ENCODE measurements at places on chromosomes 7 and 10.
A peak's percentile ranks its signal among the peaks of the same experiment; 100 is the strongest.

DNA sequence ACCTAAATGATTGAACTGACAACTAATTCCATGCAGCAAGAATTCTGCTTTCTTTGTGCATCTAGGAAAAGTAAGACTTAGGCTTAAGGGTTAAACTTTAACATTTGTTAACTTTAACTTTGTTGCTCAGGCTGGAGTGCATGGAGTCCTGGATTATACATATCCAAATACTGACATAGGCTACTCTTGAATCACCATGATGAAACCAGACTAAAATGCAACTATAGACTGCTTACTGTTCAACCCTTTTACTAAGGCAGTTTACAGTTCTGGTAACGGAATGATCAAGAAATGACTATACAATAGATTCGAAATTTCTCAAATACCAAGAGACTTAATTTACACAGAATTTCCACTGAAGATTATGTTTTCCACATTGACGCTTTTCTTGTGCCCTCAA, 52.0 kb downstream of the PUS7 start:
- DNase-seq: no peak

GRCh38 chr7:155372782-155373358, 75.2 kb downstream of the INSIG1 start:
- DNase-seq: no peak

- DNase-seq: no peak
These were observed 5.5 kb downstream of the USP6NL start for GRCh38 chr10:11605807-11606408.

GRCh38 chr10:126458466-126458865, 70.2 kb upstream of the ADAM12 start:
- DNase-seq: no peak

GRCh38 chr7:42986781-42987248, 54.6 kb downstream of the MRPL32 start:
- no peak for DNase-seq

DNA sequence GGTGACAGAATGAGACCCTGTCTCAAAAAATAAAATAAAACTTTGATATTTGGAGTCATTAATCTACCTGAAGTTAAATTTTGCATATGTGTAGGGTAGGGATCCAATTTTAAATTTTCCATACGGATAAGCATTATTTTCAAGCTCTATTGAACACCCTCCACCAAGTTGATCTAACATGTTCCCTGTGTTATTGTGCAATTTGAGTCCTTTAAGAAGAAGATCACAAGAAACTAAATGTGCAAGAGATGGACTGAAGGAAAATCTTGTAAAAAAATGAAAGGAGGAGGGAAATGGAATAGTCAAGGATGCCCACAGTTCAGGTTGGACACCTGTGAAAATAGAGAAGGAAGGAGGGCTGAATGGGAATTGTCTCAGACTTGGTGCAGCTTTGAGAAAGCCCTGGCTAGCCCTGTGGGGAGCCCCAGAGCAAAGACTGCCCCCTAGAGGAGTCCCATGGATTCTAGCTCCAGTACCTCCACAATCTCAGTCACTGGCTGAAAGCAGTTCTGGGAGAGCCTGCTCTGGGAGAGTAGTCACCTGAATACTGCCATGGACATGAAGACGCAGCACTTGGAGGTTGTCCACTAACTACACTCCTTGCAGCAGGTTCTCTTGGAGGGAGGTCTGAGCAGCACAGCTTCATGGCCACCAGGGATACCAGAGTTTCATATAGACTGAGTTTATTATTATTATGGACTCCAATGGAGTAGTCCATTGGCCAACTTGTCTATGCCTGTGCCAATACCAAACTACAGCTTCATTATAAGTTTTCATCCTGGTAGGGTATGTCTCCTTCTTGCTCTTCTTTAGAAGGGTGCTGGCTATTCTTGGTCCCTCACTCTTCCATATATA, 5.7 kb upstream of the TIAL1 start:
- DNase-seq: peak; percentile 22

- no peak for DNase-seq
These were observed 10.6 kb upstream of the UPP1 start for GRCh38 chr7:48078470-48078869.

DNA sequence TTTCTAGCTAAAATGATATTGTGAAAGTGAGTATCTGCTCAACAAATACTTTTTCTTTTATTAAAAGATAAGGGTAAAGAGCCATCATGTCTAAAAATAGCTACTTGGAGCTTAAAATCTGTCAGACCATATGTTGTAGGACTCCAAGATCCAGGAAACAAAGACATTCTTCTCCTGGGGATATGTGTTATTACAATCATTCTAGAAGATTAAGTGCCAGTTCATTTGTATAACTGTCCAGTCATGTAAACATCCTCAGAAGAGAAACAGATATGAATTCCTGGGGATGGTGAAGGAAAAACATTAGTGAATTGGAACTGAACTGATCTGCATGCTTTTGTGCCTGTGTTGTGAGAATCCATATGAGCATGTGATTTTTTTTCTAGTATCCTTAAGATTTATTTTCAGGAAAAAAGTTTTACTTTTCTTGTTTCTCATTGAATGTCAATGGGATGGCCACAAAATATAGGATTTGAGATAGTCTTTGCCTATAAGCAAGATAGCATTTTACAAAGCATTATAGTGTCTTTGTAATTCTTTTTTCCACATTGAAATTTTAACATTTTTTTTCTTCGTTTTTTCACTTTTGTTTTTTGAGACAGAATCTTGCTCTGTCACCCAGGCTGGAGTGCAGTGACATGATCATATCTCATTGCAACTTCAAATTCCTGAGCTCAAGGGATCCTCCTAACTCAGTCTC, 14.4 kb upstream of the MTERF1 start:
- no peak for DNase-seq

- no peak for DNase-seq
These were observed 61.3 kb downstream of the GALNT17 start for GRCh38 chr7:71193099-71193810.

DNA sequence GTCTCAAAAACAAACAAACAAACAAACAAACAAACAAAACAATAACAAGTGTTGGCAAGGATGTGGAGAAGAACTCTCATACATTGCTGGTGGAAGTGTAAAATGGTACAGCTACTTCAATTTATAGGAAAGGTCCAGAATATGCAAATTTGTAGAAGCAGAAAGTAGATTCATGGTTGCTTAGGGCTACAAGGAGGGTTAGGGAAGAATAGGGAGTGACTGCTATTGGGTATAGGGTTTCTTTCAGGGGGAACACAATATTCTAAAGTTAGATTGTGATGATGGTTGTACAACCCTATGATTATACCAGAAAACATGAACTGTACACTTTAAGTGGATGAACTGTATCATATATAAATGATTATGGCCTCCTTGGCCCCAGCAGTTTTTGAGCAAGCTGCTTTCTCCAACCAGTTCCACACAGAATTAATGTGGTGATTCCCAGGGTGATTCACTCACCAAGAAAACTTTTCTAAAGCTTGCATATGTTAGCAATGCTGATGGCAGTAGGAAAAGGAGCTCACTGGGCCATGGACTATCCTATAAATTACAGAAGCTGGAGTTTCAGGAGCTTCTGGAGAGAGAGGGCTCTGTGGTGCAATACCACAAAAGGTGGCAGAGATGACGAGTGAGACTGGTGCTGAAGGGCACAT, 52.8 kb upstream of the KCNIP2 start:
- no peak for DNase-seq

DNA sequence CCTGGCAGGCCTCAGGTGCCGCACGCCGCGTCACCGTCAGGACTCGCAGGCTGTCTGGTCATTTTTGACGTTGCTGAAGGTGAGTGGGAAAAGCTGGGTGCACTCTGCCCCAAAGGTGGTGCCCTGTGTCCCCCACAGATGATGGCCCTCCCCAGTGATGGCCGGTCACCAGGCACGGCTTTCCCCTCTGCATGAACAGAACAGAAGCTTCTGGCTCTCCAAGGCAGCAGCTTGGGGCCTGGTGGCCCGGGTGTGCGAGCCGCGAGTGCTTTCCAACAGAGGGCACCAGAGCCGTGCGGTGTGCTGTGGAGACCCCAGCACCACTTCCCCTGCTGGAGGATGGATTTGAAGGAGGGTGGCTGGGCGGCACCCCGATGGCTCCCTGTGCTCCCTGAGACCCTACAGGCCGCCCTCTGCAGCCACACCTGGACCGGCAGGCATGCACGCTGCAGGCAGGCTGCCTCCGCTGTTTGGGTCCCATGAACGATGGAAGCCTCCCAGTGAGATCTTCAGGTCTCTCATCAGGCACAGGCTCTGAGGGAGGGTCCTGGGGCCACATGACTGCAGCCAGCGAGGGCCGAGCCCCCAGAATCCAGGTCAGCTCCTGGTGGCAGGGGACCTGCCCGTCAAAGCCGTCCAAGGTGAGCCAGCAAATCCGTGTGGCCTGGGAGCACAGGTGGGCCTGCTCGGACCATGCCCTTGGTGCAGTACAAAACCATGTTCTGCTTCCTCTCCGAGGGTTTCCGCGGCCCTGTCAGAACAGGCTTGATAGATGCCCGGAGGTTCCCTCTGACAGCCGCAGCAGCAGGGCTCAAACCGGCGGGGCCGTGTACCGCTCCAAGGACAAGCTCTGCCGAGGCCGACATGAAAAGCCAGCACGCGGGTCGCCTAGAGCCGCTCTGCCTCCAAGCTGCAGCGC, 195.4 kb downstream of the EBF3 start:
- DNase-seq: no peak

DNA sequence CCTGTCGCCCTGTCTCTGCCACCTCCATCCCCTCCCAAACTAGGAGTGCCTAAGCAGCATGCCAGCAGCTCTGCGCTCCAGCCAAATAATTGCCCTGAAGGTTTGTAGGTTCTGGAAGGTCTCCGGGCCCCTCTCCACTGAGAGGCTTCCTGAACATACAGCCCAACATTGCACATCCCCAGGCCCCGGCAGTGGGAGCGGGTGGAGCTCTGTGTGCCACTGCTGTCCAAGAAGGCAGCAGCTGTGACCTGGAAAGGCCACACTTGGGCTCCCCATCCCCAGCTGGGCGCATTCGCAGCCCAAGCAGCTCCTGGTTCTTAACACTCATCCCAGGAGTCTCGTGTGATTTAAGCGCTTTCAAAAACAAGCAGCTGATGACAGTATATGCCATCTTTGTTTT, 95.7 kb downstream of the COL13A1 start:
- no peak for DNase-seq

DNA sequence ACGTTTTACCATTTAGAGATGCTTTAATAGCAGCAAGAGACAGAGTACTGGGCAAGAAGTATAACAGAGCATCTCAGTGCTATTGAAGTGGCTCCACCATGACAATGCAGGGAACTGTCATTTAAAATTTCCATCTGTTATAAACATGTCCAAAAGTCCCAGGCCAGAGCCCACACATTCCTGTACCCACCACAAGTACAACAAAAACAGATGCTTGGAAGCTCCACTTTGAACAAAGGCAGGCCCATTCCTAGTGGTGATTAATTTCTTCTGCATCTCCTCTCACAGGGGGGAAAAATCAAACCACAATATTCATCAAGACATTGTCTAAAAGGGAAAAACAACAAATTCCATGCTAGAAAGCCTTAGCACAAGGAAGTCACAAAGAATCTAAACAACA, 627.9 kb downstream of the PARD3 start:
- DNase-seq: no peak

DNA sequence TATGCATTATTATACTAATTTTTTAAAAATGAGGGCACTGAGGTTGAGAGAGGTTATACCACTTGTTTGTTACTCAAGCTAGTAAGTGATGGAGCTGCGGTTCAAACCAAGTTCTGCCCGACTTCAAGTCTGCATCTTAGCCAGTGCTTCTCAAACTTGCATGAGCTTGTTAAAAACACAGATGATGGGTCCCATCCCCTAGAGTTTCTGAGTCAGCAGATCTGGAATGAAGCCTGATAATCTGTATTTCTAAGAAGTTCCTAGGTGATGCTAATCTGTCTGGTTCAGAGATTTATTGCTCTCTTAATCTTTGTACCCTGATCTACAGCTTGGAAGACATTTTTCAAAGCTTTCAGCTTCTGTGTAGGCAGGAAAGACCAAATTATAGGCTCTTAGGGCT, 67.7 kb upstream of the CC2D2B start:
- DNase-seq: no peak

- no peak for DNase-seq
These were observed 109.5 kb downstream of the ADCY1 start for GRCh38 chr7:45683556-45684148.

GRCh38 chr10:101346177-101346576, 7.8 kb upstream of the BTRC start:
- no peak for DNase-seq

- DNase-seq: peak; percentile 44
These were observed 2.0 kb downstream of the CUL1 start for GRCh38 chr7:148700661-148701064.

GRCh38 chr10:86392723-86393094, 26.1 kb upstream of the GRID1 start:
- DNase-seq: no peak

- DNase-seq: no peak
These were observed 7.4 kb downstream of the KEL start for GRCh38 chr7:142954680-142955268.

GRCh38 chr10:130495116-130495862, 359.1 kb downstream of the GLRX3 start:
- no peak for DNase-seq

GRCh38 chr10:17607603-17608332, 9.4 kb downstream of the HACD1 start:
- peak; percentile 14 for DNase-seq

DNA sequence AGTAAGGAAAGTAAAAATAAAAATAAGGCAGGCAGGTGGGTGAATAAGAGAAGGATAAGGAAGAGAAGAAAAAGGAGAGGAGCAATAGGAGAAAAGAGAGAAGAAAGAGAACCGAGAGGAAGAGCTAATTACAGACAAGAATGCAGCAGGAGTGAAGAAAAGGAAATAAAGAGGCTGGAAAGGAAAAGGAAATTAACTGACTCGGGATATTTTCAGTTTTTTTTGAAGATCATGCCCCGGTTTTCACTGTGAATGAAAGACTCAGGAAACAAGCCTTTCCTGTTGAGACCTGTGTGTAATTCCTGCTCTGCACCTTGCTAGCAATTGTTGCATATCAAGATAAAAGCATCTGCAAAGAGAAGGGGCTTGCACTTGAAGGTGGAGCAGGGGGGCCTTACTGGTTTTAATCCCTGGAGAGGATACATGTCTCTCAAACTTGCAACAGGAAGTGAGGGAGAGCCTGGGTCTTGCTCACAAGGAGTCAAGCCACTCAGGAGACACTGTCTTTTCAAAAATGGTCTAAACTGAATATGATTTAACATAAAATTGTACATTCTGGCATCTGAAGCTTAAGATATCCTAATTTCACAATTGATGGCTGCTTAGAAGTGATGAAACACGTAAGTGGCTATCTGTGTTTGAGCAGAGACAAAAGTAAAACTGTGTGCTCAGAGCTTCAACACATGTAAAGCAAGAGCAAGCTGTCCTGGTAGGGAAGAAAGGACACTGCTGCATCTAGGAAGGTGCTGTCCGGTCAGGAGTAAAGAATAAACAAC, 157.6 kb downstream of the FAM107B start:
- no peak for DNase-seq

DNA sequence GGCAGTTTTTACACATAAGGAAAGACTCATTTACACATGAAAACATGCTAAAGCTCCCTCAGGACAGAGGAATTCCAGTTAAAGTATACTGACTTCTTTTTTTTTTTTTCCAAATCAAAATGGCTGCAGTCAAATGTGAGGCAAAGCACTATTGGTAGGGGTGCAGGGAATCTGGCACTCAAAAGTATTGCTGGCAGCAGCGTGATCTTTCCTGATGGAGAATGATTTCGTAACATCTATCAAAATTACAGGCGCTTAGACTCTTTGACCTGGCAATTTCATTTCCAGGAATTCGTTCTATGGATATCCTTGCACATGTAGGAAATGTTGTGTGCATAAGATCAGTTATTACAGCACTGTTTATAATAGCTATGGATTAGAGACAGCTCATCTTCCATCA, 65.7 kb downstream of the VSTM4 start:
- no peak for DNase-seq

GRCh38 chr7:4227105-4228010, 454.7 kb upstream of the FOXK1 start:
- no peak for DNase-seq

- DNase-seq: no peak
These were observed 211.2 kb downstream of the ITGB1 start for GRCh38 chr10:32746869-32747268.
